Body of pancreas (tissue), 4 donors: ENCODE measurements at places on chromosomes 2 and 18. TPM values are rescaled to one million over a fixed set of nuclear protein-coding genes. Genes with fewer than 3 reads are reported as not detected.

Gene KCNS3
- 20.8 TPM for total RNA-seq

Gene IFIH1
- total RNA-seq = 13.2 TPM

Gene SPDYA
- 1.6 TPM for total RNA-seq

Gene EML6
- 2.3 TPM for total RNA-seq

Gene GALR1
- not detected for total RNA-seq

Gene SRD5A2
- not detected for total RNA-seq

Gene CDH19
- total RNA-seq = 1.3 TPM

Gene CXCR1
- total RNA-seq = not detected

Gene SPATA3
- not detected for total RNA-seq

Gene COL6A3
- 121 TPM for total RNA-seq

Gene IL36B
- total RNA-seq = not detected

Gene ZSWIM2
- total RNA-seq = not detected
